ENCODE measurements at places on chromosomes 7 and 10.

DNA sequence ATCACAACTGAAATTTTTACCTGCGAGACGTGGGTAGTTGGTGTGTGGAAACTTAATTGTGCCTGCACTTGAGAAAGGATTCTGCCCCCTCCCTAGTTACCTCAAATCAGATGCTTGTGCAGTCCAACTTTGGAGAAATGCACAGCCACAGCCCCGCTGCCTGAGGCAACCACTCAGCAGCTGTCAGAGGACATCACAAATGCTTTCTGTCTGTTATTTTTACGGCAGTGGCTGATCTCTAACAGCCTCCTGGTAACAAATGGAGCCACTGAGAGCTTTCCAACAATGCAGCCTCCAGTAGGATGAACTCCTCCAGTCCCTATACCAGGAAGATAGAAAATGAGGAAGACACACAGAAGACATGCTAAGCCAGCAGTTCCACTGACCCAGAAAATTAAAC lies 712.2 kb upstream of the GHITM start:
- no peak for DNase-seq

GRCh38 chr10:14023673-14024328 lies 306.9 kb downstream of the FRMD4A start:
- DNase-seq = no peak

DNA sequence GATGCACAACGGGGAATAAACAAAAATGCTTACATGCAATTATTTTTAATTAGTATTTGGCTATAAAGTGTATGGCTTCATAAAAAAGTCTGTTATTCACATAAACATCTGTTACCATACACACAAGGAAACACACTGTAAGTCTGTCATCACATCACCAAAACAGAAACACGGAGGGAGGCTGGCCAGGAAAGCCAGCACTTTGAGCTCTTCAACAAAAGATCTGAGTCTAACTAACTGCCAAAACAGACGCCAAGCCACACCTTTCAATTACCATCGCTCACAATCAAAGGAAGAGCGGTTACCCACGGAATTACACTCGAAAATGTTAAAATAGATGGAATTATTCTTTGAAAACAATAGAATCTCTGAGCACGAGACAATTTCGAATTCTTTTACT lies 49.2 kb upstream of the MGMT start:
- DNase-seq = no peak

GRCh38 chr7:138919216-138919615 lies 62.0 kb downstream of the KIAA1549 start:
- DNase-seq = no peak

DNA sequence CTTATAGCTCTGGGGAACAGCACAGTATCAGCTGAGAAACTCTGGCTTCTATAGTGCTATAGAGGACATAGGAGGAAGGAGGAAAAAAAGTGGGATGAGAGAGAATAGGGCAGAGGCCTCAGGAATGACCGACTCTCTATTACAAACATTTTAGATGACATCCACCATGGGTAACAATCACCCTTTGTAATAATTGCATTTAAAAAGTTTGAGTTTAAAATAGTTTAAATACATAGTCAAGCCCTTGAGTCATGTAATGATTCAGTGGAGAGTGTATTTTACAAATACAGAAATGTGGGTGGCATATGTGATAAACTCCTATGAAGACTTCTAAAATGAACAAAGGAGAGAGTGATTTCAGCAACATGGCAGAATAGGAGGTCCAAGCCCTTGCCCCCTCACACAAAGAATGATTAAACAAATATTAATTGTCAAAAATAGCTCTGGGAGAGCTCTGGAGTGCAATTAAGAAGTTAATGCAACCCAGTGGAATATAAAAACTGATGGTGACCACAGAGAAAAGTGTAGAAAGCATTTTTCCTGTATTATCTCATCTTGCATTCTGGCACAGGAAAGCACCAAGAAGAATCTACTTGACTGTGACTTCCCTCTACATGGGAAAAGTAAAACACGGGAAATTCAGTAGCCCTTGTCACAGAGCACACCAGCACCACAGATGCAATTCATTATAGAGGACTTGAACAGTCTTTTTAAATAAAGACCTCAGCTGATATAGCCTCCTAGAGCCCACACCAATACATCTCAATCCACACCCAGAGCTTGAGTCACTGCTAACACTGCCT lies 569.0 kb upstream of the SORCS1 start:
- no peak for DNase-seq

GRCh38 chr7:75715864-75716263 lies 22.9 kb downstream of the HIP1 start:
- no peak for DNase-seq

DNA sequence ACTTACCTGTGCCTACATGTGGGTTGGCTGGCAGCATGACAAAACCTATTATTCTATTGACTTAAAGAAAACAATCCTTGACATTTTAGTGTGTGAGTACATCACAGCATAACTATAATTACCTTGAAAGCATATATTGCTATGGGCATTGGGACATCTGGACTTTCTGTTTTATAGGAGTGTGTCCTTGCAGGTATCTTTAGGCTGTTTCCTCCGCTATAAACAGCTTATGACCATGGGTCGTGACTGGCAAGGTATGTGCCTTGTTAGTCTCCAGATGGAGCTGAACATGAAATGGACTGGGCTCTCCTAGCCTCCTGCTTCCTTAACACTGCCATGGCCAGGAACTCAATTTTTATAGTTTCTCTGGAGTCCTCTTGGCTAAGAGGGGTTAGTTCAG lies 317.4 kb upstream of the COBL start:
- no peak for DNase-seq

DNA sequence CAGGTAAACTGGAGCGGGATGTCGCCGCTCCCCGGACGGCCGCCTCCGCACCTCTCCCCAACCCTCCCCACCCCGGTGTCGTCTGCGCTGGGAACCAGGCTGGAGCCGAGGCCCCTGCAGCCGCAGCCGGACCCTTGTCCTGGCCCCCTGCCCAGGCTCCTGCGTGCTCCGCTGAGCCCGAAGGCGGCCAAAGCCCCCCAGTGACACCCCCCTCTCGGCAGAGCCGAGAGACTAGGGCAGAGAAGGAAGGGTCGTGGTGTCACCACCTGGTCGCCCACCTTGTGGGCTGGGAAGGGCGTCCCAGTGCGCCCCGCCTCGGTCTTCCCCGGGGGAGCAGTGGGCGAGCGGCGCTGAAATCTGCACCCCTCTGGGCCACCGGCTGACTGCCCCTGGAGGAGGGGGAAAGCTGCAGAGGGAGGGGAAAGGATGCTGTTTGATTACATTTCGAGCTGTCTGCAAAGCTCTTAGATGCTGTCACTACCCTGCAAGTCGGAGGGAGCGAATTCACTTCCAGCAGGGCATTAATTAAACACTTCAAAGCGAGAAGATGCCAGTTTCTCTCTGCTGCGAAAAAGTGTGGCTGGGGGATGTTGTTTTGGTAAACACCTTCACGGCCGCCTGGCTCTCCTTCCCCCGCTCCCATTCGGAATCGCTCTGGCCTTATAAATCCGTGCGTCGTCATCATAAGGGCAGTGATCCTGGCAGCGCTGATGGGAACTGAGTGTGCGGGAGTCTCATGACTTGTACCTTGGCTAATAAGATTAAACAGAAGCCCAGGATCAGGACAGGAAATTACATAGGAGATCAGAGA lies 622 bp downstream of the DYNC1I1 start:
- DNase-seq = no peak

DNA sequence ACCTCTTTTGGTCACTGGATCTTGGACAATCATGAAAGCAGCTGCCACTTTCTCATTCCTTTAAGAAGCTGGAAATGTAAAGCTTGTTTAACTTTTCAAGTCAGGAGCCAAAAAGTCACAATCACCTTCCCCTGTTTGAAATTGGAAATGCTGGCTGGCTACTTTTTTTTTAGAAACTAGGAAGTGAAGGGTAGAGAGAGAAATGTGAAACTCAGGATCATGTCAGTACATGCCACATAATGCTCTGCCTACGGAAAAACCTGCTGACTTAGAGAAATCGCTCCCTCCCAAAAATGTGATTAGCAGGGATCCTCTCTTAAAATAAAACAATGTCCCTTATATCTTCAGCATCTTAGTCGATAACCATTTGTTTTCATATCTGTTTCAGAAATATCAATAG lies 188.4 kb upstream of the C7orf33 start:
- DNase-seq = no peak

GRCh38 chr7:8261711-8262695 lies at the start of gene ICA1:
Gene ICA1, minus strand, starts transcription at chr7:8262167. Its CDS starts 26,241 bp downstream, at chr7:8235926.
- DNase-seq = no peak

- DNase-seq = no peak
Measured at GRCh38 chr10:8874972-8875371, 820.5 kb downstream of the GATA3 start.

DNA sequence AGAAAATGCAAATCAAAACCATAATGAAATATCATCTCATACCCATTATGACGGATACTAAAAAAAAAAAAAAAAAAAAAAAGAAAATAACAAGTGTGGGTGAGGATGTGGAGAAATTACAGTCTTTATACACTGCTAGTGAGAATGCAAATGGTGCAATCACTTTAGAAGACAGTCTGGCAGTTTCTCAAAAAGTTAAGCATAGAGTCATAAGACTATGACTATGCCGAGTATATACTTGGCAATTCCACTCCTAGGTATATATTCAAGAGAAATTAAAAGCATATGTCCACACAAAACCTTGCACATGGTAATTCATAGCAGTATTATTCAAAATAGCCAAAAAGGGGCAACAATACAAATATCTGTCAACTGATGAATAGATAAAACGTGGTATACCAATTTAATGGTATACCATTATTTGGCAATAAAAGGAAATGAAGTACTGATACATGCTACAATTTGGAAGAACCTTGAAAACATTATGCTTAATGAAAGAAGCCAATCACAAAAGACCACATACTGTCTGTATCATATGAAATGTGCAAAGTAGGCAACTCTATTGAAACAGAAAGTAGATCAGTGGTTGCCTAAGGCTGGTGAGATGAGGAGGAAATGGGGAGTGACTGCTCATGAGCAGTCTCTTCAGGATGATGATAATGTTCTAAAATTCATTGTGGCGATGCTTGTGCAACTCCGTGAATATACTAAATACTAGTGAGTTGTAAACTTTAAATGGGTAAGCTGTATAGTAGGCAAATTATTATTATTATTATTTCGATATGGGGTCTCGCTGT lies 90.1 kb upstream of the NANOS1 start:
- no peak for DNase-seq

DNA sequence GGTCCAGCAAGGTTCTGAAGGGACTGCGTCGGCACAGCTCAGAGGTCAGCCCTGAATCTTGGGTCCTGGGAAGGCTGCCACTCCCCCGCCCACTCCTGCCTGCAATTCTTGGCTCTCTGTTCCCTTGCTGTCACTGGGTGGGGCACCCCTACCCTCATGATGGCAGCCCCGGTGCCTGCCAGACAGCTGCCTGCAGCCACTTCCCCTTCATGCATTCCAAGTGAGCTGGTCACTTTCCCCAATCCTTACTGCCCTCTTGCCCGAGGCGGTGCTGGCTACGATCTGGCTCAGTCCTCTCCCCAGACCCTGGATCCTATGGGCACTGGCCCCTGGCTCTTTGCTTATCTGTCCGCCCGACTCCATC lies 14.2 kb downstream of the MYL10 start:
- no peak for DNase-seq

DNA sequence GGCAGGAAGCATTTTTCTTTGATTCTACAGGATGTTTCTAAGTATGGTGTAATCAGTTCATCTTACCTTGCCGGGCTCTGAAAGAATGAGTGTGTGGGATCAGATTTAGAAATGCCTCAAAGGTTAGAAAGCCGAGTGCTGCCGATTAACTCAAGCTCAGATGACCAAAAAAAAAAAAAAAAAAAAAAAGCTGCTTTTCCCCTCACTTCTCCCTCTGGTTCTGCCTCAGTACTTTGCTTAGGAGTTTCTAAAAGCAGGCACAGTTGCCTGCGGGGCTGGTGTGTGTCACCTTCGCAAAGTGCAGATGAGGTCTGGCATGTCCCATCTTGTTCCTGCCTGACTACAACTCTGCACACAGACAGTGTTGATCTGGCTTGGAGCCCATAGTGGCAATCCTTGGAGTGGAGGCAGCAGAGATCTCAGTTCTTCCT lies 47.0 kb downstream of the KIAA1217 start:
- DNase-seq = no peak

GRCh38 chr7:44636041-44636584 lies 29.7 kb downstream of the OGDH start:
- no peak for DNase-seq

GRCh38 chr7:106736508-106737201 lies 75.7 kb upstream of the CCDC71L start:
- no peak for DNase-seq

- DNase-seq = no peak
Measured at GRCh38 chr10:102757323-102757722, 13.6 kb downstream of the WBP1L start.

DNA sequence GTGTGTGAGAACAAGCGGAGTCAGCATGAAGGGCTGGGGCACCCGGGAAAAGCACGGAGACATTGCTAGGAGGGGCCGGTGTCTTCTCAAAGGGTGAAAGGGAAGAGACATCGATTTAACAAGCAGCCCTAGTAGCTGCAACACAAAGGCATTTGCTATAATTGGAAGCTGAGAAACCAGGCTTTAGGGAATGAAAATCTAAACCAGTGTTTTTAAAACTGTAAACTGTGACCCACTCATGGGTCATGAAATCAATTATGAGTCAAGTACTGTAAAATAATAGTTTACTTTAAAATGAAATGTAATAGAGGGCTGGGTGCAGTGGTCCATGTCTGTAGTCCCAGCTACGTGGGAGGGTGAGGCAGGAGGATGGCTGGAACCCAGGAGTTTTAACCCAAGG lies 128.7 kb upstream of the RHEB start:
- no peak for DNase-seq

DNA sequence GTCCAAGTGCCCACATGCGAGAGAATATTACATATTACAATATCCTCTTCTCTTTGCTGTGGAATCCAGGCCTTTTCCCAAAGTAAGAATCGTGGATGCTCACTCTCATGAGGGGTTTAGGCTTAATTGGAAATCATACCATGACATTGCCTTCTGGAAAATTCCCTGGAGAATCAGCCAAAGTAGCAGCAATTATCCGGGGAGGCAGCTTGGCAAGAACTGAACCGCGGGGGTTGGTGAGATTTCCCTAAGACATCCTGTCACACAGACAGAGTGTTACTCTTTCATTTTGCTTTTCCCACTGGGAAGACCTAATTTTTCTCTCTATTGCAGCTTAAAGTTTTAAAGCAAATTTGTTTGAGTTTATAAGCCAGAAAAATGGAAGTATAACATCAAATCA lies 463.6 kb upstream of the DPP6 start:
- no peak for DNase-seq

- DNase-seq = no peak
Measured at GRCh38 chr7:117122536-117122935, 169.2 kb downstream of the ST7 start.

All from activated CD4-positive, alpha-beta T cell treated with anti-CD3 and anti-CD28 coated beads, Interleukin-2, amount 50 U/mL, for 24 hours (primary cell).